ENCODE measurements at places on chromosomes 5 and 9.

DNA sequence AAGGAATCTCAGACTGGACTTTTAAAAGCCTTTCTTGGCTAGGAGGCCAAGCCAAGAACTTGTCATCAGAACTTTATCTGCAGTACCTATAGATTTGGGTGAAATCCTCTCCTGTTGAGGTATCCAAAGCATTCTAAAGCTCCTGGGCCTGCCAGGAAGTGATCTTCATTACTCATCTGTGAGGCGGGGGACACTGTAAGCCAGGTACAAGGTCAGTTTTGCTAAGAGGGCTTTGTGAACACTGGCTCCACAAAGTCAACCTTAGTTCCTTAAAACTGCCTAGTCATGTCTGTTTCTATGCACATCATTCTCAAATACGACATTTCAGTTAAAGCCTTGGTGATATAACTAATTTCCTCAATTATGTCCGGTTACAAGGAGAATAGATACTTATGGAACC, 236.7 kb downstream of the PIK3R1 start:
- DNase-seq = no peak

DNA sequence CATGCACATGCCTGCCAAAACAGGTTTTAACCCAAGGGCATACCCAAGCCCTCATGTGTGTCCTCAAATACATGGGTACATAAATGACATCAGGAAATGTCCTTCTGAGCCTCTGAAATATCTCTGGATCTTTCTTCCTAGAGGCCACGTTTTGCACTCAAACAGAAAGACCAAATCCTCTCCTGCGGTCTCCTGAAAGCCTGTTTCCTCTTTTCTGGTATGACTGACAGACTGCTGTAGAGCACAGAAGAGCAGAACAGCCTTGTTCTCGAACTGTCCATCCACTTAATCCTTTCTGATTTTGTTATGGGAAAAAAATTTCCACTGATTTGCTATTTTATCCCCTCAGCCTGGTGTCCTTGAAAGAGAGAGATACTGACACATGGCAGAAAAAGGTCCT, 107.2 kb downstream of the ASTN2 start:
- DNase-seq = no peak

- DNase-seq = no peak
Observed at GRCh38 chr5:44847206-44847852, 38.6 kb downstream of the MRPS30 start.

DNA sequence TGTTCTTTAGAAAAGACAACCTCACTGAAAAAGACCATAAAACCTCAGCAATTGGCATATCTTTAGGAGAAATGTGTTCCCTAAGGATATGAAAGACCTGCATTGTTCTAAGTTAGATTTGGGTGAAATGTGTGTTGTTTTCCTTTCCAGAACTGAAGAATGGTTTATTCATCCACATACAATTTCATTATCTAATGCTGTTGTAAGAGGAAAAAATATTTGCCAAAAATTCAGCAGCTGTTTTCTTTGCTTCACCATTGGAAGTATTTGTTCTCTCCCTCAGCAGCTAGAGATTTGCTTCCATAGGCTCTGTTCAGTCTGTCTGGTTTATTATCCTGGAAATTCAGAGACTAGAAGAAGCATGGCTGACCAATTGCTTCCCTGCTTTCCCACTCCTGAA, 150.9 kb downstream of the ISOC1 start:
- DNase-seq = no peak

DNA sequence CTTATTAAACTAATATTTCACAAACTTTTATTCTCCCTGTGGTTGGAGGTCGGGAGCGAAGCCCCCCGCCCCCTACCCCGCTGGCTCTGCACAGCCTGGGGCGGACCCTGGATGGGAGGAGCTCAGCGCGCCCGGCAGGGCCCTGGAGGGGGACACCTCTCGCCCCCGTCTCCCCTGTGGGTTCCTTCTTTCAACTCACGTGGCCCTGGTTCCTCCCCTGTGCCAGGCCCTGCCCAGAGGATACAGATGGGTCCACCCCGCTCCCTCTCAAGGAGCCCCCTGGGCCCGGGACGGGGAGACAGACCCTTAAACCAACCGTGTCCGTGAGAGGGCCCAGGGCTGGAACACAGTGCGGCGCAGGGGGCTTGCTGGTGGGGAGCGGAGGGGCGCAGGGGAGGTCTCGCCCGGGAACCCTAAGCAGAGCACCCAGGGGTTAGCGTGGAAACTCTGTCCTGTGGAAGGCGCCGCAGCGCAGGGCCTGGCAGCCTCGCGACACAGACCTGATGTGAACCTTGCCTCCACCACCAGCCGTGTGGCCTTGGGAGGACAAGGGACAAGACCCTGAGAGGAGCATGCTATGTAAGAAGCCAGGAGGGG, 103.7 kb upstream of the MVB12B start:
- DNase-seq = peak; percentile 5

DNA sequence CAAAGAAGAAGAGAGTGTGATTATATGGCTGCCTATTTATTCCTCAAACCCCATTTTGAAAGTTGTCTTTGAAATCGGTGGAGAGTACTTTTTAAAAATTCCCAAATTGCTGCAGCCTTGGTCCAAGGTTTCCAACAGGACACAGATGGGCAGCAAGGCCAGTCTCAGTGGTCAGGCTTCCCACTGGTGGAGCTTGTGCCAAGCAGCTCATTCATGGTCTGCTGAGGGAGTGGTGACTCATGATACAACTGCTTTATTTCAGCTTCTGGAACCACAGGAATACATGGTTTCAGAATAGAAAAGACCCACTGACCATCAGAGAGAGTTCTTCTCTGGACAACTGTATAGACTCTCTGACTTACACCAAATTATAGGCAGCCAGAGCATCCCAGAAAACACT, 673.1 kb upstream of the KLF4 start:
- DNase-seq = peak; percentile 67

DNA sequence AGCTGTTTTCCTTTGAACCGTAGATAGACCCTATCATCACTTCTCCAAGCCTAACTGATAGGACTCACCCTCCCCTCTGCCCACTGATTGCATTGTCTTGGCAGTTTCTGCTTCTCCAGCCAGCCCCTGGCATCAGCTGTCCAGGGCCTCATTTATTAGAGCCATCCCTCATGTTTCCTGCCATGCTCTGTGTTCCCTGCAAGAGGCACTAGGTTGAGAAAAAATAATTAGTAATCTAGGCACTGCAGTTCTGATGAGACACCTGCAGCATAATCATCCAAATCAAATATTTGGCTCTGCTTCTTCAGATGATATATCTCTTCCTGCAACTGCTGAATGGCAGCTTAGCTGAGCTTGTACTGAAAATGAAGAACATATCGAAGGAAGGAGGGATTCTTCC, 303.0 kb upstream of the TLE4 start:
- DNase-seq = no peak

GRCh38 chr5:169655353-169655752, 18.3 kb downstream of the DOCK2 start:
- DNase-seq = no peak

GRCh38 chr5:35835796-35836742, 20.6 kb upstream of the IL7R start:
- no peak for DNase-seq

- DNase-seq = no peak
Observed at GRCh38 chr5:71576241-71576640, 10.9 kb upstream of the MCCC2 start.

DNA sequence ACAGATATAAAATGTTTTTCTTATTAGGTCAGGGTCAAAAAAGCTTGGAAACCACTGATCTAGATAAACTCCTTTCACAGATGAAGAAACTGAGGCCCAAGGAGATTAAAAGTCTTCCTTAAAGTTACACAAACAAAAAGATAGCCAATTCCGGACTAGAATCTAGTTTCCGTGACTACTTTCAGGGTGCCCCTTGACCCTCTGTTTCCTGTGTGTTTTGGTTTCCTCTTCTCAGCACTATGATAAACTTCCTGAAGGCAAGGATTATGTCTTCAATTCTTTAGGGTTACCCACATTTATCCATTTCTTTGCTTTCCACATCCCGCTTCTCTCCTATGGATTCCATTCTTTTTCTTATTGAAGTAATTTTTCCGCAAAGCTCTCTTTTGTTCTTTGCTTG, 83.1 kb downstream of the ADAMTS12 start:
- no peak for DNase-seq

GRCh38 chr9:89806371-89807100, 201.7 kb downstream of the GADD45G start:
- no peak for DNase-seq

- DNase-seq = no peak
Observed at GRCh38 chr5:107032629-107033028, 638.1 kb downstream of the EFNA5 start.

GRCh38 chr5:107781451-107781850, 110.7 kb upstream of the EFNA5 start:
- DNase-seq = no peak

DNA sequence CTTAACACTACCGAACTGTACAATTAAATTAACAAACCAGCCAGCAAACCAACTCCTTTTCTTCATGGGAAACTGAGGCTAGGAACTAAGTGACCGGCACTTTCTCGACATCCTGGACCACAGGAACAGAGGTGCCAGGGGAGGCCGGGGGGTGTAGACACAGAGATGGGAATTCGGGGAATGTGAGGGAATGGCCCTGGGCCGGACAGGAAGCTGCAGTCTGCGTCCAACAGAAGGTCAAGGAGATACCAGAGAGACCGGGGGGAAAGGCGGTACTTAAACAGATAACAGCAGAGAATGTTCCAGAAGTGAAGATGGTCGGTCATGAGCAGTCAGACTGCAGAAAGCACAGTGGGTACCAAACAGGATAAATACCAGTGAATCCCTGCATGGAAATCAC, 40.3 kb downstream of the DBH start:
- DNase-seq = no peak

- no peak for DNase-seq
Observed at GRCh38 chr5:178839319-178839704, 20.4 kb upstream of the ZNF354B start.

DNA sequence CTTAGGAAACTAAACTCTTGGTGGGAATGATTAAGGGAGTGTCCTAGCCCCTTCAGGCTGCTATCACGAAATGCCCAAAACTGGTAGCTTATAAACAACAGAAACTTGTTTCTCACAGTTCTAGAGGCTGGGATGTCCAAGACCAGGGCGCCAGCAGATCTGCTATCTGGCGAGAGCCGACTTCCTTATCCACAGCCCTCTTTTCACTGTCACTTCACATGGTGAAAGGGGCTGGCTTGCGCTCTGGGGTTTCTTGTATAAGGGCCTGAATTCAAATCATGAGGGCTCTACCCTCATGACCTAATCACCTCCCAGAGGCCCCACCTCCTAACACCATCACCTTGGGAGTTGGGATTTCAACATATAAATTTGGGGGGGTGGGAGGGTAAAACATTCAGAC, 49.1 kb downstream of the IPPK start:
- no peak for DNase-seq

- no peak for DNase-seq
Observed at GRCh38 chr9:125556046-125556721, 150.8 kb downstream of the MAPKAP1 start.

GRCh38 chr9:89440951-89441654, 56.8 kb downstream of the SEMA4D start:
- DNase-seq = no peak

- DNase-seq = no peak
Observed at GRCh38 chr5:102527547-102527946, 28.7 kb upstream of the SLCO6A1 start.

GRCh38 chr9:108469654-108470053, 386.1 kb downstream of the ACTL7B start:
- peak; percentile 44 for DNase-seq

DNA sequence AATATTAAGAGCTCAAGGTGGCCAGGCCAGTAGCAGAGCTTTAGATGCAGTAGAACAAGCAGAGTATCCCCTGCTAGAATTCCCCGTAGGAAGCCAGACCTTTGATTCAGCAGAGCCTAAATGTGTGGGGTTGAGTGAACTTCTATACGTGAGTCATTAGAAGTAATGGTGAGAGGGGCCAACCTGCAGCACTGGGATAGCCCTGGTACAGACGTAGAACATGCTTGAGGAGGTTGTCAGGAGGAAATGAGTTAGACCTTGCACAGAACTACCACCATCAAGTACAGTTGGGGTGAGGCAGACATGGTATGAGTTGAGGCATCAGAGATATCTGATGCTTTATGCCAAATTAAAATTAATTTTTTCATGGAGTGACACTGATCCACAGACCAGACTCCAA, 42.0 kb downstream of the PDCD1LG2 start:
- DNase-seq = no peak

GRCh38 chr5:40690267-40690666, 10.6 kb downstream of the PTGER4 start:
- no peak for DNase-seq

- peak; percentile 53 for DNase-seq
Observed at GRCh38 chr5:54013556-54014194, 296.7 kb downstream of the ARL15 start.

GRCh38 chr5:139378101-139378825, 4.8 kb downstream of the SLC23A1 start:
- no peak for DNase-seq

- DNase-seq = no peak
Observed at GRCh38 chr5:133936651-133937015, 31.8 kb downstream of the C5orf15 start.

GRCh38 chr5:74875994-74876791, 10.0 kb upstream of the FAM169A start:
- DNase-seq = no peak

- no peak for DNase-seq
Observed at GRCh38 chr9:38720083-38720745, at the start of gene FAM240B. FAM240B (minus strand) TSS chr9:38720133; CDS start chr9:38703999, 16,134 bp downstream.

GRCh38 chr5:100889165-100889743, 13.8 kb downstream of the ST8SIA4 start:
- no peak for DNase-seq

- DNase-seq = no peak
Observed at GRCh38 chr5:164184158-164184557, 678.7 kb downstream of the MAT2B start.

- DNase-seq = no peak
Observed at GRCh38 chr5:27906481-27906880, 868.1 kb upstream of the CDH9 start.
